ENCODE measurements at places on chromosomes 1 and 21. TPM values are rescaled to one million over a fixed set of nuclear protein-coding genes. Genes with fewer than 3 reads are reported as not detected.

RUNX3 gene
- 5.5 TPM for total RNA-seq

PTPRC gene
- 0.23 TPM for total RNA-seq

GJA8 gene
- total RNA-seq = not detected

CALML6 gene
- not detected for total RNA-seq

AADACL4 gene
- total RNA-seq = not detected

SV2A gene
- total RNA-seq = 27.7 TPM

GUK1 gene
- 208 TPM for total RNA-seq

STYXL2 gene
- total RNA-seq = 0.07 TPM

PGBD5 gene
- 3.6 TPM for total RNA-seq

TINAGL1 gene
- total RNA-seq = 14.5 TPM

GBP7 gene
- not detected for total RNA-seq

All from HT1080 (cell line).